ENCODE measurements at places on chromosomes 4 and X.

- DNase-seq, result no peak
Observed at GRCh38 chr4:77344784-77345183, 187.8 kb downstream of the CCNG2 start.

DNA sequence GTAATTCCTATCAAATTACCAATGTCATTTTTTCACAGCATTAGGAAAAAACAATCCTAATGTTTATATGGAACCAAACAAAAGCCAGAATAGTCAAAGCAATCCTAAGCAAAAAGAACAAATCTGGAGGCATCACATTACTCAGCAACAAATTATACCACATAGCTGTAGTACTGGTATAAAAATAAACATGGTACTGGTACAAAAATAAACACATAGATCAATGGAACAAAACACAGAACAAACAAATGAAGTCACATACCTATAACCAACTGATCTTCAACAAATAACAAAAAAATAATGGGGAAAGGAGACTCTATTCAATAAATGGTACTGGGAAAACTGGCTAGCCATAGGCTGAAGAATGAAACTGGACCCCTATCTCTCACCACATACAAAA lies 37.4 kb downstream of the PPA2 start:
- no peak for DNase-seq

DNA sequence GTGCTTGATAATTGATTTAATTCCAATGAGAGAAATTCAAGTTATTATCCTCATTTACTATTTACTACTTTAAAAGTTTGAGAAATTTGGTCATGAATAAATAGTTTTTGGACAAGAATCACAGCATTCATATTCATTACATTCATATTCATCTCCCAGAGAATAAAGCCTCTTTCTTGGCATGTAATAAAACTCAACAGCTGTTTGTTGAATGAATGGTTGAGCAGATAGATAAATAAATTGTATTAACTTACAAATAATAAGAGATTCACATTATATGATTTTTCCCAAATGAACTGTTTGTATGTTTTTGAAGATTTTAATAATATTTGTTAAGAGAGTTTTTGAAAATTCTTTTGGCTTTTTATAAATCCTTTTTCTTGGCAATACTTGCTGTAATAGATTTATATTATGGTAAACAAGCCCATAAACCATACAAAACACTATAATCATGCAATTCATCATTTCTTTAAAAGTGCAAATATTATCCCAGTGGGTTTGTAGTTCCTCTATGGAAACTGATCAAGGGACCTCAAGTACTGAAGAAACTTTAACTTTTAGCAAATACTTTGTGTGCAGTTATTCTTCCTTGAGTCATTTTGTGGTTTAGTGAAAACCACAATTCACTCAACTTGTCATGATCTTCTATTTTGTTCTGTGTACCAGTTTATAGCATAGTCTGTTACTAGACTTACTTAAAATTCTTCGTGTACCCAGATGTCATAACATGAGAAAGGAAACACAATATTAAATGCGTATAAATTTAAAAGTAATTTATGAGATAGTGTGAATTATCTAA lies 371.8 kb downstream of the ADGRL3 start:
- no peak for DNase-seq

GRCh38 chr4:159343116-159343515 lies 240.2 kb downstream of the RAPGEF2 start:
- no peak for DNase-seq

DNA sequence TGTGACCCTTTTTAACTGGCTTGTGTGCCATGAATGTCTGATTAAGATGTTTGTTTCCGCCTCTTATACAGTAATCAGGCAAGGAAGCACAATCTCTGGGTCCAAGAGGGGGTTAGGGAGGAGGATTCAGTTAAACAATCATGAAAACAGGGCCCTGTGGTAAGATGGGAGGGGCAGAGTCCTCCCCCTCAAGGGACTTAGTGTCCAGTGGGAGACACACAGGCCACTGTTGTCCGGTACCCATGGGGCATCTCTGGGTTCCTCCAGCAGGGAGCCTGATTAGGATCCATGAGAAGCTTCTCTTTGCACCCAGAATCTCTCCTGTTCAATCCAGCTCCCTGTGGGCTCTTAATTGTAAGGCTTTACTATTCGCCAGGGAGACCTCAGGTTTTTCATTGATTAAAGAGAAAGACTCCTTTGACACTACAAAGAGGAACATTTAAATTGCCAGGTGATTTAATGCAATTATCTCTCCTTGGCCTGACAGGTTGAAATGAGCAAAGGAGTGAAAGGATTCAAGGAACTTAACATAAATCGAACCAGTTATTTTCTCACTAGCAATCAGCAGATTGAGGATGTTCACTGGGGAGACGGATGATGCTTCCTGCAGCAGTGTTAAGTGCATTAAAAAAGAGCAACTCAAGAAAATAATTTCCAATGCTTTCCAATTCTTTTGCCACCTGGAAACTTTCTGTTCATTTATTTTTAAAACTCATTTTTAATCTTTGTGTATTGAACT lies 225.4 kb downstream of the PTTG2 start:
- no peak for DNase-seq

GRCh38 chr4:117968606-117969005 lies 65.7 kb upstream of the NDST3 start:
- no peak for DNase-seq

GRCh38 chrX:153640045-153640686 lies 6.8 kb upstream of the DUSP9 start:
- DNase-seq, result no peak

DNA sequence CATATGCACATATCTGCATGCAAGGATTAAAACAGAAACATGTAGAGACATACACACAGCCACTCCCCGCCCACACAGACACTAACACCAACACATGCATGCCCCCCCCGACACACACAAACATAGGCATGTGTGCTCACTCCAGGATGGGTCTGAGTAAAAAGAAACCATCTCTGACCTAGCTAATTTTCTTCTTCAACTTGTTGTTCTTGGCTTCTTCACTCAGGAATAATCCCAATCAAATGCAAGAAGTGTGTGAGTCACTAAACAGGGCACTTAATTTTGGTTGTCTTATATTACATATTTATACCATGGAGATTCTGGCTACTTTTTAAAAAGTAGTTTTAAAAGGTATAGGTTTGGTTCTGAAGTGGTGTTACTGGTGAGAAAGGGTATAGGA lies 28.3 kb downstream of the ENOX2 start:
- DNase-seq, result no peak

DNA sequence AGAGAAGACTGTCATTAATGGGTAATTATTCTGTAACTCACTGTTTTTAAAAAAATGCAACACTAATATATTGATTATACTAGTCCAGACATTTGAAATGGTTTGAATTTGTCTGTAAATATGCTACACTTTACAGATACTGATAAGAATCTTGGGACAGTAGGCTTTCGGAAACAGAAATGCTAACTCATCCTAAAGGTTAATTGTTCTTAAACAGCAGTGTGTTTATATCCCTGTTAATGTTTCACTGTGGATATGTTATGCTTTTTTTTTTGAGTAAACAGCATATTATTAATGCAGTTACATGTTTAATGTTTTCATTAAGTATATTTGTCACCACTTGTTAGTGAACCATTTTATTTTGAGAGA lies 31.4 kb downstream of the EXOC1 start:
- DNase-seq, result no peak

DNA sequence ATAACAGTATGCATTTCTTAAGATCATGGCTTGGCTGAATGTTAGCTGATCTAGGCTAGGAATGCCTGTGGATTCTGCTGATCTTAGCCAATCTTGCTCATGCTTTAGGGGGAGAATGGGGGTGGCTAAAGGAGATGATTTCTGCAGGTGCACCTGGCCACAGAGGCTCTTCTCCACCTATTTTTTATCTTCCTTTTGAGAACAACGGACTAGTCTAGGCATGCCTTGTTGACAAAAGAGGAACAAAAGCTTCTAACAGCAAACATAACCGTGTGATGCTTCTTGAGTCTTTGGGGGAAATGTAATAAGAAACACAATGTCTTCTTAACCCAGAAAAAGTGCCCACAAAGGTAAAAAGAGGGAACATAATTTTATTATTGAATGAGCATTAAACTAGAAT lies 743.5 kb downstream of the ARAP2 start:
- no peak for DNase-seq

- no peak for DNase-seq
Observed at GRCh38 chr4:104015680-104016079, 295.9 kb upstream of the TACR3 start.

GRCh38 chr4:41573502-41574001 lies 35.6 kb downstream of the LIMCH1 start:
- DNase-seq, result no peak

DNA sequence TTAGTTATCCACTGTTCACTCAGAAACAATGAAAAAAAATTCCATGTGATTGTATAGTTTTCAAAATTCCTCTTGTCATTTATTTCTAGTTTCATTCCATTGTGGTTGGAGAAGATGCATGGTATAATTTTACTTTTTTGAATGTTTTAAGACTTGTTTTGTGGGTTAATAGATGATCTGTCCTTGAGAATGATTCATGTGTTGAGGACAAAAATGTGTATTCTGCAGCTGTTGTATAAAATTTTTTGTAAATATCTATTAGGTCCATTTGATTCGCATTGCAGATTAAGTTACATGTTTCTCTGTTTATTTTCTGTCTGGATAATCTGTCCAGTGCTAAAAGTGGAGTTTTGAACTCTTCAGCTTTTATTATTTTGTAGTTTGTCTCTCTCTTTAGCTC lies 65.4 kb downstream of the RTL3 start:
- no peak for DNase-seq

Measured in mucosa of descending colon (tissue), 3 donors.